ENCODE measurements at places on chromosomes 12 and 14. TPM values are rescaled to one million over a fixed set of nuclear protein-coding genes. Genes with fewer than 3 reads are reported as not detected.
A peak's percentile ranks its signal among the peaks of the same experiment; 100 is the strongest.

- peak; percentile 68 for DNase-seq
- peaks cover 4% of the 10 kb centered on the region for H3K4me1 ChIP-seq
- H3K4me3 ChIP-seq: peak overlapping the region; percentile 27
- H3K27me3 ChIP-seq: no peaks in the 10 kb centered on the region
- H3K36me3 ChIP-seq: no peaks in the 10 kb centered on the region
- H3K27ac ChIP-seq: peak overlapping the region; percentile 89
Observed at GRCh38 chr14:73995977-73996378, 23.1 kb downstream of the ENTPD5 start.

GRCh38 chr14:75826599-75826998 is 155.2 kb downstream of the TGFB3 start:
- H3K27ac ChIP-seq: no peak overlapping the region
- DNase-seq: no peak
- peaks cover 19% of the 10 kb centered on the region for H3K4me1 ChIP-seq
- H3K4me3 ChIP-seq: no peak overlapping the region
- no peaks in the 10 kb centered on the region for H3K27me3 ChIP-seq
- H3K36me3 ChIP-seq: no peaks in the 10 kb centered on the region

- no peaks in the 10 kb centered on the region for H3K36me3 ChIP-seq
- no peak overlapping the region for H3K27ac ChIP-seq
- no peak overlapping the region for H3K4me3 ChIP-seq
- H3K4me1 ChIP-seq: peaks cover 26% of the 10 kb centered on the region
- H3K27me3 ChIP-seq: no peaks in the 10 kb centered on the region
Observed at GRCh38 chr14:99522457-99522891, 41.3 kb downstream of the CCNK start.

Gene MMAB
- 76.6 TPM for total RNA-seq

GRCh38 chr12:128298091-128298748 is 31.2 kb downstream of the TMEM132C start:
- no peak overlapping the region for H3K4me3 ChIP-seq
- no peak for DNase-seq
- no peak overlapping the region for H3K27ac ChIP-seq
- no peaks in the 10 kb centered on the region for H3K36me3 ChIP-seq

DNA sequence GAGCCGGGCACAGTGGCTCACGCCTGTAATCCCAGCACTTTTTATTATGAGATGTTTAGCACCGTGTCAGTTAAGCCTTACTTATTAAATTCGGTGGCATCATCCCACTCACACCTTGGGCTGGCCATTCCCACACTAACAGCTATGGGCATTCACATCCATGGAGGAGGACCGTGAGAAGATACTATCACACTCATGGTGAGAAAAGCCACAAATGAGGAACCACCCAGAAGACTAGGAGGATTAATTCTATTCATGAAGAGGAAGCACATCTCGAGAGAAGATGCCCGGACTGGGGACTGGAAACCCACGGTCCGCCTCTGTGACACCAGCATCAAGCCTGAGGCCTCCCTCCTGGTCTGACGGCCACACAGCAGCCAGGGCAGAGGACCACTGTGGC is 4.9 kb downstream of the CDC42BPB start:
- H3K27me3 ChIP-seq: no peaks in the 10 kb centered on the region
- no peaks in the 10 kb centered on the region for H3K36me3 ChIP-seq
- no peak overlapping the region for H3K27ac ChIP-seq
- no peak for DNase-seq
- H3K4me3 ChIP-seq: no peak overlapping the region
- no peaks in the 10 kb centered on the region for H3K4me1 ChIP-seq
